ENCODE measurements at places on chromosomes 2 and 18. TPM values are rescaled to one million over a fixed set of nuclear protein-coding genes. Genes with fewer than 3 reads are reported as not detected.

The RNF125 gene
- total RNA-seq = 0.50 TPM

The EDAR gene
- not detected for total RNA-seq

DNA sequence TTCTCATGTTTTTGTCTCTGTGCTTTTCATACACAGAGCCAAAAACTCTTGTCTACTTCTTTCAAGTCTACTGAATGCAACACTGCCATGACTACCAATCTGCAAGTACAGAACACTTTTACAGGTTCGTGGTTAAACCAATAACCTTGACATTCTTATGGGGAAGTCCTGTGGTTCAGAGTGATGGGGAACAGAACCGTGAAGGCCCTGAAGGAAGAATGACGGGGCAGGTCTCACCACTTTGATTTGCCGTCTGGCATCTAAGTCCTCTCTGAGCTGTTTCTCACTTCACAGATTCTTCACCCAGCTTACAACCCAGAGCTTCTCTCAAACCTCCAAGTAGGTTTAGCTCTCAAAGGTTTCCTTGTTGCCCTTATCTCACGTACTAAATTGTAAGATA lies 117.5 kb upstream of the SNTG2 start:
- no peaks in the 10 kb centered on the region for H3K36me3 ChIP-seq
- no peak for DNase-seq
- no peak overlapping the region for H3K4me3 ChIP-seq
- H3K27me3 ChIP-seq = no peaks in the 10 kb centered on the region
- no peaks in the 10 kb centered on the region for H3K4me1 ChIP-seq

- peaks cover 5% of the 10 kb centered on the region for H3K36me3 ChIP-seq
- no peak overlapping the region for H3K27ac ChIP-seq
- no peaks in the 10 kb centered on the region for H3K27me3 ChIP-seq
- H3K4me3 ChIP-seq = no peak overlapping the region
Measured at GRCh38 chr18:13379930-13380690, 161.6 kb downstream of the LDLRAD4 start.

DNA sequence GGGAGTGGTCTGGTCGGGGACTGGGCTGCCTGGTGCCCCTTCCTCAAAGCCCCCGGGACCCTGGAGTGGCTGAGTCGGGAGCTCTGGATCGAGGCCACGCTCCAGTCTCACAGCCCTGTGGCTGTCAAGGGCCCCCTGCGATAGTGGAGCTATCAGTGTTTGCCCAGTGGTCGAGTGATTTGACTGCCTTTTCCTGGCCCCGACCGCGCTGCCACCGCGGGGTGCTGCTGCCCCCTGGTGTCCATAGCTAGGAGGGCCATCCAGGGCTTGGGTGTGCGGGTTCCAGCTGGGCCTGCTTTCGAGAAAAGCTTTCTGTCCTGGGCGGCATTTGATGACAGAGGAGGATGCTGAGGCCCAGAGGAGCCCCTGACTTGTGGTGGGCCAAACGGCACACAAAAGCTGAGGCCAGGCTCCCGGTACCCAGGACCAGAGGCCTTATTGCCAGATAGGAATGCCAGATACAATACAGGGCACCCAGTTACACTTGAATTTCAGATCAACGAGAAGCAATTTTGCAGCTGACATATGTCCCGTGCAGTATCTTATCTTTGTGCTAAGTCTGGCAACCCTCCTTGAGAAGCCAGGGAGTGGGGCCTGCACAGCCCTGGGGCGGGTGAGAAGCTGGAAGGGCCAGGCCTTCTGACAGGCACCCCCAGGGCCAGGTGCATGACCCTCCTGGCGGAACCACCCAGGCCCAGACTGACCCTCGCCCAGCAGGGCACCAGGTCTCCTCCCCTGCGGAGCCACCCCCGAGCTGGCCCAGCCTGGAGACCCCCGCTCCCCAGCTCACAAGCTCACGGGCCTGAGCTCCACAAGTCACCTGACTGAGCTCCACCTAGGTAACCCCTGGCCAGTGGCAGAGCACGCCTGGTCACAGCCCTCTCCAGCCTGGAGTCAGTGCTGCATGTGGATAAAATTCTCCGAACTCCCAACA lies 13.0 kb downstream of the ODC1 start:
- H3K27ac ChIP-seq = no peak overlapping the region
- no peak overlapping the region for H3K4me3 ChIP-seq
- DNase-seq = peak; percentile 86
- no peaks in the 10 kb centered on the region for H3K27me3 ChIP-seq

- DNase-seq = no peak
- no peaks in the 10 kb centered on the region for H3K27me3 ChIP-seq
- H3K4me3 ChIP-seq = no peak overlapping the region
- peaks cover 10% of the 10 kb centered on the region for H3K4me1 ChIP-seq
Measured at GRCh38 chr2:24088821-24089359, 4.3 kb upstream of the TP53I3 start.

DNA sequence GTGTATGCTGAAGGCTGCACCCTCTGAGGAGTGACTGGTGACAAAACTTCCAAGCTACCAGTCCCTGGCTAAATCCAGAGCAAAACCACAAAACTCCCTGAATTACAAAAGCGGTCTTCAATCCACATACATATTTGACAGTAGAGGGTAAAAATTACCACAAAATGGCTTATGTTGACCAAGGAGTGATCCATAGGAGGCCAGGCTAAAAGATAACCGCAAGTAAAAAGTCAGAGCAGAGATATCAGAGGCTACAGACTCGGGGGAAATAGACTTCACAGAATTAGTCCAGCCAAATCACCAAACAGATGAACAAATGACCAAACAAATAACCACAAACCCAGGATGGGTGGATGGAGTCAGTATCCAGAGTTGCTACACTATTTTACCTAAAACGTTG lies 19.4 kb downstream of the STARD6 start:
- no peaks in the 10 kb centered on the region for H3K36me3 ChIP-seq
- no peaks in the 10 kb centered on the region for H3K27me3 ChIP-seq
- H3K27ac ChIP-seq = no peak overlapping the region
- H3K4me3 ChIP-seq = no peak overlapping the region

DNA sequence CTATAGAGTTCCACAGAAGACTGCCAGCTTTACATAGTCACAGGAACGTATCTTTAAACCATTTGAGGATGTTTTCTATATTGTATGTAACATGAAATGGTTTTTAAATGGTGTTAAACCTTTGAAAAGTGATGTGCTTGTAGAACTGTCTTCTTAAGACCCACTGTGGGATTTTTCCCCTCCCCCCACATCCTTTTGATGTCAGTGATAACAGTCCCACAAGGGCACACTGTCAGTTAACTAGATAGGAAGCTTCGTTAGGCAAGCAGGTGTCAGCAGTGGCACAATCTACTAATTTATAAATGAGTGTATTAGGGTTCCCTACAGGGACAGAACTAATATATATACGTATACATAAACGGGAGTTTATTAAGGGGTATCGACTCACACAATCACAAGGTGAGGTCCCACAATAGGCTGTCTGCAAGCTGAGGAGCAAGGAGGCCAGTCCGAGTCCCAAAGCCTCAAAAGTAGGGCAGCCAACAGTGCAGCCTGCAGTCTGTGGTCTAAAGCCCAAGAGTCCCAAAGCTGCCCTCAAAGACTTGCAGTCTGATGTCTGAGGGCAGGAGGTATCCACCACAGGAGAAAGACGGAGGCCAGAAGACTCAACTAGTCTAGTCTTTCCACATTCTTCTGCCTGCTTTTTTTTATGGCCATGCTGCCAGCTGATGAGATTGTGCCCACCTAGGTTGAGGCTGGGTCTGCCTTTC lies 23.8 kb upstream of the HNRNPLL start:
- no peak overlapping the region for H3K4me3 ChIP-seq
- H3K27ac ChIP-seq = no peak overlapping the region
- DNase-seq = no peak
- no peaks in the 10 kb centered on the region for H3K27me3 ChIP-seq

DNA sequence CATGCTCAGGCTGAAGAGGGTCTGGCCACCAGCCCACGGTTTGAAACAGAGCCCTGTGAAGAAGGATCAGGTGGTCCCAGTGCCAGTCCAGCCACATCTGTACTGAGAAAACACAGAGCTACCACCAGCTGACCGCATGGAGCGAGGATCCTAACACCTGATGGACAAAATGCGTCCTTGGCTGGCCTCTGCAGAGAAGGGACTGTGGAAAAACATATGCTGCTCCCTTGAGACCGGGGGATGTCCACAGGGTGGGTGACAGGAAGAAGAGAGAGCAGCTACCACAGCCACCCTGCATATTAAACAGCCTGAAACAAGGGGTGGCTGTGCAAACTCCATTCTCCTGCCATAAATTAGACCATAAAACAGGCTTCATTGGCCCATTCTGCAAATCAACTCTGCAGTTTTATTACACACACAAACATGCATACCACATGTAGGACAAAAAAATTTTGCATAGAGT lies 137.2 kb downstream of the BCL2 start:
- H3K27ac ChIP-seq = no peak overlapping the region
- no peaks in the 10 kb centered on the region for H3K36me3 ChIP-seq
- H3K4me1 ChIP-seq = peaks cover 9% of the 10 kb centered on the region

GRCh38 chr2:20663196-20664070 lies 3.5 kb upstream of the GDF7 start:
- no peak overlapping the region for H3K27ac ChIP-seq
- H3K36me3 ChIP-seq = no peaks in the 10 kb centered on the region
- no peak overlapping the region for H3K4me3 ChIP-seq
- no peak for DNase-seq
- peaks cover 92% of the 10 kb centered on the region for H3K27me3 ChIP-seq

GRCh38 chr2:216607277-216607560 lies 26.0 kb upstream of the IGFBP2 start:
- H3K4me3 ChIP-seq = no peak overlapping the region
- no peak for DNase-seq
- no peak overlapping the region for H3K27ac ChIP-seq
- H3K27me3 ChIP-seq = peaks cover 39% of the 10 kb centered on the region
- H3K36me3 ChIP-seq = no peaks in the 10 kb centered on the region
- H3K4me1 ChIP-seq = peaks cover 23% of the 10 kb centered on the region

The RGPD4 gene
- total RNA-seq = not detected

DNA sequence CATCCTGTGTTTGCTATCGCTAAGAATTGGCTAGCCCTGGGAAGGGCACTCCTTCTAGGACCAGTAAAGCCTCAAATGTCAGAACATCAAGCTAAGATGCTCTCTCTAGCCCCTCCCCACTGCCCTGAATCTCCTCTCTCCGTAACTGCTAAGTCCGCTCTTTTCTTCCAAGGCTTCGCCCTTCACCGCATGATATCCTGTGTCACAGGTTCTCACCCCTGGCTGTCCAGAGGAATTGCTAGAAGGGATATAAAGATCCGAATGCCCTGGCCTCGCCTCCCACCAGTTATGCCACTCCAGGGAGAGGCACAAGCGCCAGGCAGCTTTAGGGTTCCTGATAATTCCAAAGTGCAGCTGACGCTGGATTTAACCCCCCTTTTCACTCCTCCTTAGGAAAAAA lies 17.1 kb upstream of the GPR45 start:
- peaks cover 86% of the 10 kb centered on the region for H3K27me3 ChIP-seq
- H3K36me3 ChIP-seq = no peaks in the 10 kb centered on the region
- no peak overlapping the region for H3K4me3 ChIP-seq
- H3K4me1 ChIP-seq = no peaks in the 10 kb centered on the region
- no peak overlapping the region for H3K27ac ChIP-seq

- DNase-seq = no peak
- H3K4me3 ChIP-seq = no peak overlapping the region
- H3K36me3 ChIP-seq = no peaks in the 10 kb centered on the region
- H3K4me1 ChIP-seq = peaks cover 17% of the 10 kb centered on the region
Measured at GRCh38 chr2:19547321-19547720, 188.9 kb upstream of the OSR1 start.

DNA sequence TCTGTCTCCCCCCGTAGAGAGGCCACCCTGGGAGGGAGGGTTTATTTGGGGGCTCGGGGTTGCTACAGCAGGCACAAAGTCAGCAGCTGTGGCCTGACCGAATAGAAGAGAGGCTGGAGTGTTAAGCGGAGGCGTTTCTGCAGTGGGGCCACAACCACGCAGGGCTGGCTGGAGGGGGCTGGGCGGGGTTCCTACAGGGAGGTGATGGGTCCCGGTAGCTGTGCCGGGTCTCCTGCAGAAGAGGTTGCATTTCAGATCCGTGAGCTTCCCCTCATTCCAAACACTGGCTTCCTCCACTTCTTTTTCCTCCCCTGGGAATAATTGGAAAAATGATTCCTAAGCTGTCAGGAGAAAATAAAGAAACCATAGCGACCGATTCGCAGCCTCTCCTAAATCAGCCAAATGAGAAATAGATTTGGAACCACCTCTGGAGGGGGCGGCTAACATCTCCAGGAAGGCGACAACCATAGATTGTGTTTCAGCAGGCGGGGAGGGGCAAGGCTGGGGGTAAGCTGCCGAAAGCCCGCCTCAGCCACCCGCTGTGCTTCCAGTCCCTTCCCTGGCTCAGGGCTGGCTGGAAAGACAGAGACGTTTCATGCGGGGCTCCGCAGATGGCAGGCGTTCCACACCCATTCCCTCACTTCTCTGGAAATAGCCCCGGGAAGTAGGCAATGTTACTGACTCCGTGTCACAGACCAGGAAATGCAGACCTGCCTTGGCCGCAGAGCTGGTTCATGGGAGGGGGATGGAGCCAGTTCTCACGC lies 85.6 kb upstream of the TAF1B start:
- peaks cover 20% of the 10 kb centered on the region for H3K4me1 ChIP-seq
- H3K4me3 ChIP-seq = no peak overlapping the region
- H3K27ac ChIP-seq = no peak overlapping the region
- DNase-seq = no peak
- H3K27me3 ChIP-seq = peaks cover 15% of the 10 kb centered on the region
- H3K36me3 ChIP-seq = peaks cover 16% of the 10 kb centered on the region

DNA sequence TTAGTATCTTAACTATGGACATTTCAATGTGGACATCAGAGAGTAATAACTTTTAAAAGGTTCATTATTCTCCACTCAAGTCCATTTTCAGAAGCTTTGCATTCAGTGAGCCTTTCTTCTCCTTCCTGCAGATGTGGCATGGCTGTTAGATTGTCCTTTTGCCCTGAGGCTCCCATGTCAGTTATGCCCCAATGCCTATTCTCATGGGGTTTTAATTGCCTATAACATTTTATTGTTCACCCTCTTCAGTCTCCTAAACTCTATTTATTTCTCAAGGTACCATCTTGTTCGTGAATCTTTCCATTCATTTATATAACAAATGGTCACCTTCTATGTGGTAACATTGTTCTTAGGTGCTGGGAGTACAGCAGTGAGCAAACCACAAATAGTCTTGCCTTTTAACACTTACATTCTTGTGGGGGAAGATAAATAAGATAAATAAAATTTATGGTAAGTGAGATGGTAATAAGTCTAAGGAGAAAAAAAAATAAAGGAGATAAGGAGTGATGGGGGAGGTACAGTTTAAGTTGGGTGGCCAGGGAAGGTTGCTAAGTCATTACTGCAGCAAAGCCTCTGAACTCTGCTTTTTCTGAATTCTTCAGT lies 277.9 kb upstream of the SIX3 start:
- no peak overlapping the region for H3K27ac ChIP-seq
- no peak overlapping the region for H3K4me3 ChIP-seq
- no peaks in the 10 kb centered on the region for H3K4me1 ChIP-seq
- DNase-seq = no peak
- H3K36me3 ChIP-seq = no peaks in the 10 kb centered on the region
- no peaks in the 10 kb centered on the region for H3K27me3 ChIP-seq

DNA sequence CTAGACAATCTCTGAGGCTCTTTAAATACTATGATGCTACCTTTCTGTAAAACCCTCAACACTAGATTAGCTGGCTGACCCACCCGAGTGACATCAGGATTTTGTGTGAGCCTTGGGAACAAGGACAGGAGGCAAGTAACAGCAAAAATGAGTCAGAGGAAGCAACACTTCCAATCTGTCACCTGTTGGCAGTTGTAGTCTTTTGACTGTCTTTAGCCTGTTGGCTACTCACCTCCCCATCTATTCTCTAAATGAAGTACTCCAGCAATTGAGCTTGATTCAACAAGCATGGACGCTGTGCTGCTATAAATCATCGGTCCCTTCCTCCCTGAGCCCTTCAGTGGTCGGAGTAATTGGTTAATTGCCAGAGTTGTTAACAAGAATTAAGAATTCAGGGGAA lies 898.7 kb downstream of the BCL11A start:
- DNase-seq = no peak
- peaks cover 23% of the 10 kb centered on the region for H3K4me1 ChIP-seq
- no peak overlapping the region for H3K4me3 ChIP-seq
- no peaks in the 10 kb centered on the region for H3K36me3 ChIP-seq
- no peaks in the 10 kb centered on the region for H3K27me3 ChIP-seq

Measured in Calu3 (cell line).